ENCODE measurements at places on chromosomes 2 and 18.

- DNase-seq = no peak
Observed at GRCh38 chr2:9644603-9645002, 13.8 kb upstream of the YWHAQ start.

DNA sequence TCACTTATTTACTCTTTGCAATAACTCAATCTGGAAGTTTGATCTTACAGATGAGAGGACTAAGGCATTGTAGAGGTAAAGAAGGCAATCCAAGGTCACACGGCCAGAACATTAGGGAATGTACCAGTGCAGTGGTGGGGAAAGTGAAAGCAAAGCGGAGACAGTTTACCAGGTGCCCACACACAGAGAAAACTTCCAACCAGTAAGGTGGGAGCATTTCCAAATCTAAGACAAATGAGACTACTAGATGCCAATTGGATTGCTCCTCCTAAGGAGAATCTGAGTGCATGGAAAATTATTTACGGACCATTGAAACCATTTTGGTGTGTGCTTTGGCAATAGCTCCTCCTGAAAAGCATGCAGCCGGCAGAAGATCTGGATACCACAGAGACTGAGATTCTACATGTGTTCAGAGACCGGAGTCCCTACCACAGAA is 34.9 kb downstream of the SLC20A1 start:
- DNase-seq = no peak

- DNase-seq = no peak
Observed at GRCh38 chr2:18639756-18640453, 50.5 kb upstream of the NT5C1B start.

- DNase-seq = no peak
Observed at GRCh38 chr2:200184748-200185627, 121.5 kb upstream of the SPATS2L start.

Measured in stimulated activated CD4-positive, alpha-beta T cell treated with anti-CD3 and anti-CD28 coated beads, TNF-alpha, amount 100 ng/mL, for 4 hours (primary cell).